ENCODE measurements at places on chromosomes 7 and 10.

GRCh38 chr7:33762151-33762910 lies 143.0 kb upstream of the BMPER start:
- DNase-seq = no peak

- DNase-seq = no peak
These were observed 117.7 kb upstream of the GJD4 start for GRCh38 chr10:35487336-35488034.

DNA sequence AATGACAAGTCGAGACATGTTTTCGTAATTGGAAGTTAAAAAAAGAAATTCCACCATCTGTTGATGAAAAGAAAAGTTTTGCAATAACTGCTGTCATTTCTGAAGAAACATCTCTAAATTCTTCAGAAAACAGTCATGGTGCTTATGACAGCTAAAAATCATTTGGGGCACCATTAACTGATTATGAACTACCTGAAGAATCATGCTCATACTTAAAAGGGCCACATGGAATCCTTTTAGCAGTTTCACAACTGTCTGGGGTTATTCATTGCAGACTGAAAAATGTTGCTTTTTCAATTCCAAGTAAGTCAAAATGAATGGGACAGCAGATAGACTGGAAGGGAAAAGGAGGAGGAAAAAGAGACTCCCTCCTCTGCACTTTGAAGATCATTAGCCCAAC lies 134.2 kb downstream of the CHN2 start:
- no peak for DNase-seq

- DNase-seq = peak; percentile 23
These were observed 23.5 kb downstream of the ASB4 start for GRCh38 chr7:95509199-95509598.

GRCh38 chr10:6395606-6396005 lies 184.5 kb downstream of the PRKCQ start:
- DNase-seq = no peak

Measured in activated CD4-positive, alpha-beta T cell treated with anti-CD3 and anti-CD28 coated beads for 36 hours (primary cell).